ENCODE measurements at places on chromosomes 13 and 19. TPM values are rescaled to one million over a fixed set of nuclear protein-coding genes. Genes with fewer than 3 reads are reported as not detected.
A peak's percentile ranks its signal among the peaks of the same experiment; 100 is the strongest.

GRCh38 chr13:93698016-93698613 lies 471.5 kb downstream of the GPC6 start:
- no peaks in the 10 kb centered on the region for H3K36me3 ChIP-seq
- H3K4me3 ChIP-seq: no peak overlapping the region
- H3K4me1 ChIP-seq: no peaks in the 10 kb centered on the region

GRCh38 chr19:40398417-40399131 lies 8.6 kb upstream of the HIPK4 start:
- DNase-seq: peak; percentile 80
- H3K36me3 ChIP-seq: no peaks in the 10 kb centered on the region
- peaks cover 7% of the 10 kb centered on the region for H3K4me1 ChIP-seq
- no peak overlapping the region for H3K27ac ChIP-seq
- no peak overlapping the region for H3K4me3 ChIP-seq
- no peaks in the 10 kb centered on the region for H3K27me3 ChIP-seq

Gene AP1M1
- 169 TPM for polyA plus RNA-seq

DNA sequence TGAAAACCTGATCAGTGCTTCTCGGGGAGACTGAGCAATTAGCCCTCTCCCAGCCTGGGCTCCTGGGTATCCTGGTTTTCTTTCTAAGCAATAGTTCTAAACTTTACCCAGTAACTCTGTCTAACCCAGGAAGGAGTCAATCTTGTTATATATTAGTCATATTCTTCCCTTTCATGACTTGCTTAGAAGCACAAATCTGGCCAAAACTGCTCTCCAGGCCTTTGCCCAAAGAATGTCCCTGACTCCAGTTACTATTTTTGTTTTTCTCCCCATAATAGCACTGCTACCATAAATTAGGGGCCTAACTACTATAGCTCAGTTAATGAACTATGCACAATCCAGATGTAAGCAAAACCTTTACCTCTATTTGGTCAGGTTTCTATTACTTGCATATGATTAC lies 355.8 kb upstream of the HTR2A start:
- no peaks in the 10 kb centered on the region for H3K27me3 ChIP-seq
- DNase-seq: no peak
- no peak overlapping the region for H3K27ac ChIP-seq
- H3K36me3 ChIP-seq: no peaks in the 10 kb centered on the region
- H3K4me1 ChIP-seq: no peaks in the 10 kb centered on the region
- no peak overlapping the region for H3K4me3 ChIP-seq

Gene C19orf38
- polyA plus RNA-seq: 2.8 TPM

Gene GPR12
- polyA plus RNA-seq: not detected

DNA sequence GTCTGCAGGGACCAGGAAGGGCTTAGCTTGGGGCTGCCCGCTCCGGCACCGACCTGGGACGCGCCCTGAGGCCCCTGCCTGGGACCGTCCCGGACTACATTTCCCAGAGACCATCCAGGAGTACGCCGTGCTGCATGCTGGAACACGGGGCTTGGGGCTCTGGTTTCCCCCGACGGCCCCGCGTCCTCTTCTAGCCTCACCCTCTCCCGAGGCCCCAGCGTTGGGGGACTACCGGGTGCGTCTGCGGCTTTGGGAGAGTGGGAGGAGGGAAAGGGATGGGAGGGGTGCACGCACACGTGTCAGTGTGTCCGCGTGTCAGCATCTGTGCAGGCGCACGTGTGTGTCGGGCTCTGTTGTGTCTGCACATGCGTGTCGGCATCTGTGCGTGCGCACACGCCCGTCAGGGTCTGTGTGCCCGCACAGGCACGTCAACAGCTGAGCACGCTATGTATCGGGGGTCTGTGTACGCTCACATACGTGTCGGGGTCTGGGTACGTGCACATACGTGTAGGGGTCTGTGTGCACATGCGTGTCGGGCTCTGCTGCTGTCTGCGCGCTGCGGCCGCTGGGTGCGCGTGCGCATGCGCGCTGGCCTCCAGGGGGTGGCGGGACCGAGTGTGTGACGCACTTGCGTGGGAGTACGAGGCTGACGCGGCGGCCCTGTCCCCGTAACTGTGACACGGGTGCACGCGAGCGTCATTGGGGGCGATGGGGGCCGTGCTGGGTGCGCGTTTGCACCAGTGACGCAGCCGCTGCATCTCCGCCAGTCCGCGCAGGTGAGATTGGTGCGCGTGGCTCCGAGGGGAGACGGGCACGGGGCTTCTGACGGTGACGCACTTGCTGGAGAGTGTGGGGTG lies at the start of gene ZNF331:
ZNF331 (plus strand) TSS at position 625 of the 857 bp plus-strand sequence. CDS start 31,232 bp downstream, outside the sequence.
- peak; percentile 97 for DNase-seq
- H3K4me1 ChIP-seq: peaks cover 3% of the 10 kb centered on the region
- peak within 1 kb of the TSS; percentile 98 for H3K27ac ChIP-seq

GRCh38 chr19:16193466-16193865 lies 4.2 kb upstream of the AP1M1 start:
- peaks cover 10% of the 10 kb centered on the region for H3K36me3 ChIP-seq
- no peak overlapping the region for H3K4me3 ChIP-seq
- peaks cover 9% of the 10 kb centered on the region for H3K4me1 ChIP-seq
- no peak for DNase-seq
- H3K27me3 ChIP-seq: no peaks in the 10 kb centered on the region
- no peak overlapping the region for H3K27ac ChIP-seq

DNA sequence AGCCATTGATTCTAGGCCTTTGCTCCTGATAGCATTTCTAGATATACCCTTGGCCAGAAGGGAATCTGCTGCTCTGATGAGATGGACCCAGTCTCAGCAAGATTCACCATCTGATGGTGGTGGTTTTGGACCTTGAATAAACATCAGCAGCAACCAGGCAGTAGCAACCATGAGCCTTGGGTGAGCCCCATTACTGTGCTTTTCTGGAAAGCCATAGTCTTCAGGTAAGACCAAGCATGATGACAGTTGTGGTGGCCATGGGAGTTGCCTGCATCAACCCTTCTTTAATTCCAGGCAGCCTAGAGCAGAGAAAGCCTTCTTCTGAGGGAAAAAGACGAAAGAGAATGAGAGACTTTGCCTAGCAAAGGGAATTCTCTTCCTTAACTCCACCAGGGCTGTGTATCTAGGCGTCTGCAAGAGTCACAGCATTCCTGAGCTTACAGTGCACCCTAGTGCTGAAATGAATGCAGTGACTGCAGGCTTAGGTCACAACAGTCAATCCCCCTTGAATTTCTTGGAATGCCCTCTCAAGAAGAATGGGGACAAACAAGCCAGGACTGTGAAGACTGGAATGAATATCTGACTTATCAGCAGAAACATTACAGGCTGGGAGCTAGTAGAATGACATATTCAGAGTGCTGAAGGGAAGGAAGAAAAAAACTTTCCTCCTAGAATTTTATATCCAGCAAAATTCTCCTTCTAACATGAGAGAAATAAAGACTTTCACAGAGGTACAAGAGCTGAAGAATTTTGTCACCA lies 942.4 kb upstream of the PCDH20 start:
- H3K27me3 ChIP-seq: no peaks in the 10 kb centered on the region
- H3K4me1 ChIP-seq: no peaks in the 10 kb centered on the region
- H3K27ac ChIP-seq: no peak overlapping the region
- no peak overlapping the region for H3K4me3 ChIP-seq
- H3K36me3 ChIP-seq: no peaks in the 10 kb centered on the region
- no peak for DNase-seq

- H3K27me3 ChIP-seq: no peaks in the 10 kb centered on the region
- H3K4me1 ChIP-seq: no peaks in the 10 kb centered on the region
- H3K36me3 ChIP-seq: no peaks in the 10 kb centered on the region
- no peak overlapping the region for H3K27ac ChIP-seq
- DNase-seq: no peak
- H3K4me3 ChIP-seq: no peak overlapping the region
Observed at GRCh38 chr19:44623080-44623479, 9.7 kb downstream of the IGSF23 start.

GRCh38 chr13:98504029-98504351 lies 72.9 kb downstream of the STK24 start:
- no peaks in the 10 kb centered on the region for H3K27me3 ChIP-seq
- DNase-seq: no peak

- H3K36me3 ChIP-seq: no peaks in the 10 kb centered on the region
- H3K4me3 ChIP-seq: no peak overlapping the region
- H3K4me1 ChIP-seq: peaks cover 4% of the 10 kb centered on the region
- no peak overlapping the region for H3K27ac ChIP-seq
- no peaks in the 10 kb centered on the region for H3K27me3 ChIP-seq
- DNase-seq: no peak
Observed at GRCh38 chr19:49224879-49225278, 67.3 kb downstream of the TRPM4 start.

Gene ATP1A3
- 2.7 TPM for polyA plus RNA-seq

Gene DENND1C
- polyA plus RNA-seq: 57.3 TPM

GRCh38 chr13:91119643-91120042 lies 227.8 kb upstream of the MIR17HG start:
- H3K4me1 ChIP-seq: no peaks in the 10 kb centered on the region
- no peak overlapping the region for H3K27ac ChIP-seq
- H3K36me3 ChIP-seq: no peaks in the 10 kb centered on the region
- H3K4me3 ChIP-seq: no peak overlapping the region
- no peaks in the 10 kb centered on the region for H3K27me3 ChIP-seq

- H3K27ac ChIP-seq: no peak overlapping the region
- no peak overlapping the region for H3K4me3 ChIP-seq
- no peak for DNase-seq
- H3K4me1 ChIP-seq: no peaks in the 10 kb centered on the region
- H3K27me3 ChIP-seq: no peaks in the 10 kb centered on the region
Observed at GRCh38 chr13:38998739-38999138, 8.1 kb upstream of the STOML3 start.

- no peaks in the 10 kb centered on the region for H3K4me1 ChIP-seq
- no peaks in the 10 kb centered on the region for H3K27me3 ChIP-seq
- no peaks in the 10 kb centered on the region for H3K36me3 ChIP-seq
- DNase-seq: no peak
- no peak overlapping the region for H3K27ac ChIP-seq
Observed at GRCh38 chr13:50267917-50268316, 252.7 kb downstream of the KCNRG start.

- no peak overlapping the region for H3K4me3 ChIP-seq
- no peaks in the 10 kb centered on the region for H3K36me3 ChIP-seq
- no peak for DNase-seq
Observed at GRCh38 chr13:32989942-32990341, 26.3 kb upstream of the KL start.

- H3K27ac ChIP-seq: no peak overlapping the region
- H3K27me3 ChIP-seq: no peaks in the 10 kb centered on the region
Observed at GRCh38 chr13:53775807-53776206, 747.2 kb downstream of the OLFM4 start.

DNA sequence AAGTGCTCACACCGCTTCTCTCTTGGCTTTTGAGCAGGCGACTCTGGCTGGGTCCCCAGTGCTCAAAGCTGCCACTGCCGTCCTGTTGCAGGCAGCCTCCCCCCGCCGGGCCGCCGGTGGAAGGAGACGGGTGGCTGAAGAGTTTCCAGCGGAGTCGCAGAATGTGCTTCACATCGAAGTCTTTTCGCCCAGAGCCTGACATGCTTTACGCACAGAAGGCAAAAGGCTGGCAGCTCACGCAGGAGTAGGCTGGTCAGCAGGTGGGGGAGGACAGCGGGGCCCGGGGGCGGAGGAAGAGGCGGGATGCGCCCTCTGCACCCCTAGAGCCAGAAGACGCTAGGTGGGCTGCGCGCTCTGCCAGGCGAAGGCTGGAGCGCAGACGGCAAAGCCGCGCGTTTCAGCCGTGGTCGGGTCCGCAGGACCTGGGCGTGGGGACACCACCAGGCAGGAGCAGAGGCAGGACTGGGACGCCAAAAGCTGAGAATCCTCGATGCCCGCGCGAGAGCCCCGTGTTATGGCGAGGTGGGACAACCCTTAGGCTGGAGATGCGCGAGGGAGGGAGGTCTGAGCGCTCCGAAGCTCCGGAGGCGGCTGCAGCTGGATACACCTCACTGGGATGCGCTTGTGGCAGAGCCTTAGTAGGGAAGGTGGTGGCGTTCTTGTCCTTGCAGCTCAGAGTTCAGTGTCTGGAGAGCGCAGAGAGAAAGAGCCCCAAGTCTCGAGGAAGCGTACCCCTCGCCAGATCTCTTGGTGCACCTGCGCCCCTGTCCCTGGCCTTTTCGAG lies at the start of gene ATXN8OS:
ATXN8OS (plus strand) TSS at position 329 of the 784 bp plus-strand sequence.
- no peak within 1 kb of the TSS for H3K27ac ChIP-seq
- no peak for DNase-seq
- no peak within 1 kb of the TSS for H3K4me3 ChIP-seq
- H3K4me1 ChIP-seq: no peaks in the 10 kb centered on the region
- H3K27me3 ChIP-seq: no peaks in the 10 kb centered on the region

Gene ERICH4
- not detected for polyA plus RNA-seq

Gene MUC16
- polyA plus RNA-seq: not detected

Gene CEACAM4
- not detected for polyA plus RNA-seq

DNA sequence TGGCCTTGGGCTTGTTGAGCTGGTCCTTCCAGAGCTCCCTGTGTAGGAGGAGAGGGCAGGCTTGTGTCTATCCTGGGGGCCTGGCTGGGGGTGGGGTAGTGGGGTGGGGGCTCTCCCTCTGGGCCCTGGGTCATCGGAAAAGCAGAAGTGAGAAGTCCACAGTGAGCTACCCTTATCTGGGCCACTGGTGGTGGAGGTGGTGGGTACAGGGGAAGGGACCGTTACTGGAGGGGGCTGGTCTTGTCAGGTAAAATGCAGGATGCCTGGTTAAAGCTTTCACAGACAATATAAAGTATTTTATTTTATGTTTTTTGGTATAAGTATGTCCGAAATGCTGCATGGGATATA lies 342 bp upstream of the SIGLEC10 start:
- no peaks in the 10 kb centered on the region for H3K36me3 ChIP-seq
- no peak overlapping the region for H3K4me3 ChIP-seq

Gene ZNF653
- 4.6 TPM for polyA plus RNA-seq

Gene LENG9
- 0.09 TPM for polyA plus RNA-seq

Measured in naive thymus-derived CD4-positive, alpha-beta T cell (primary cell).